GF-D8 (cell line): ENCODE measurements at places on chromosomes 4 and X.

DNA sequence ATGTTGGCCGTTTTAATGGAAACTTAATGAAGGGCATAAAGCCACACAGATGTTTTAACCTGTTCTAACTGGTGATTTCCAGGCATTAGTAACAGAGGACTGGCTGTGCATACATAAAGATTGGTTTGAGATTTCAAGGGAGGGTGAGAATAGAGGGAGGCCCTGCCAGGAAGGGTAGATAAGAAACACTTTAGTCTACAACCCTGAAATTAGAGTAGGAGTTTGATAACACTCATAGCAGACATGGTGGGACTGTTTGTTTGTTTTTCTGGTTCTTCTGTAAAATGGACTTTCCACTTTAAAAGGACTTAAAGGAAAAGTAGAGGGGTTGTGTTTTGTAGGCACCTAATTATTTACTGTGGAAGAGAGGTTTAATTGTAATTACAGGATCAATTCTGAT lies 16.2 kb downstream of the SLC4A4 start:
- DNase-seq, result no peak

GRCh38 chrX:131728295-131729145 lies 184.6 kb downstream of the OR13H1 start:
- DNase-seq, result no peak

DNA sequence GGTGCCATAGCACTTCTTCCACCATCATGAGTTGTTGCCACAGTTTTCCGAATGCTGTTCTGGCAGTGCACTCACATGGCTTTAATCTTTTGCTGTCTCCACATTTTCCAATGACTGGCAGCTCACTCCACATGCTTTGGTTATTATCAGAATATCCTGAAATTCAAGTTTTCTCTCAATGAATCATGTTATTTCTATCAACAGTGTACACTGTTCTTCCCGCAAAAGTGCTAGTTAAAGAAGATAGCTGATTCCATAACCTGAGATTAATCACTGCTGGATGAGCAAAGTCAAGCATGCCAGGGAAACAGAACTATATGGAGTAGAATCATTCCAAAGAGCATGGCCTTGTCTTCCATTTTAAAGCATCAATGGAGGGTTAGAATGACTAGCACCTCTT lies 14.6 kb upstream of the IL13RA2 start:
- no peak for DNase-seq

- DNase-seq, result no peak
Observed at GRCh38 chrX:71579990-71580380, 1.7 kb downstream of the GCNA start.

DNA sequence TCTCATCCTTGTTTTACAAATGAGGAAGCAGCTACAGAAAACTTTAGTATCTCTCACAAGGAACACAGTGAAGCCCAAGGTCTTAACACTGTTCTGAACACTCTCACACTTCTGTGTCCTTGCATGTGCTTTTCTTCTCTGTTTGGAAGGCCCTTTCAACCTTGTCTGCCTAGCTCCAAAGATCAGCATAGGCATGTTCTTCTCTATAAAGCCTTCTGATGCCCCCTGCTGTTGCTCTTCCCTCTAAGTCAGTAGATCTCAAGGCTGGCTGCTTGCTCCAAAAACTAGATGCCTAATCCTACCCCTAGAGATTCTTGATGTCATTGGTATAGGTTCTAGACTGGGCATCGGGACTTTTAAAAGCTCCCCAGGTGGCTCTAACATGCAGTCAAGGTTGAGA lies 5.9 kb downstream of the APOO start:
- DNase-seq, result peak; percentile 61

GRCh38 chr4:2932951-2933565 lies 30.1 kb downstream of the NOP14 start:
- DNase-seq, result no peak

GRCh38 chr4:83589279-83589678 lies 53.4 kb downstream of the GPAT3 start:
- no peak for DNase-seq

DNA sequence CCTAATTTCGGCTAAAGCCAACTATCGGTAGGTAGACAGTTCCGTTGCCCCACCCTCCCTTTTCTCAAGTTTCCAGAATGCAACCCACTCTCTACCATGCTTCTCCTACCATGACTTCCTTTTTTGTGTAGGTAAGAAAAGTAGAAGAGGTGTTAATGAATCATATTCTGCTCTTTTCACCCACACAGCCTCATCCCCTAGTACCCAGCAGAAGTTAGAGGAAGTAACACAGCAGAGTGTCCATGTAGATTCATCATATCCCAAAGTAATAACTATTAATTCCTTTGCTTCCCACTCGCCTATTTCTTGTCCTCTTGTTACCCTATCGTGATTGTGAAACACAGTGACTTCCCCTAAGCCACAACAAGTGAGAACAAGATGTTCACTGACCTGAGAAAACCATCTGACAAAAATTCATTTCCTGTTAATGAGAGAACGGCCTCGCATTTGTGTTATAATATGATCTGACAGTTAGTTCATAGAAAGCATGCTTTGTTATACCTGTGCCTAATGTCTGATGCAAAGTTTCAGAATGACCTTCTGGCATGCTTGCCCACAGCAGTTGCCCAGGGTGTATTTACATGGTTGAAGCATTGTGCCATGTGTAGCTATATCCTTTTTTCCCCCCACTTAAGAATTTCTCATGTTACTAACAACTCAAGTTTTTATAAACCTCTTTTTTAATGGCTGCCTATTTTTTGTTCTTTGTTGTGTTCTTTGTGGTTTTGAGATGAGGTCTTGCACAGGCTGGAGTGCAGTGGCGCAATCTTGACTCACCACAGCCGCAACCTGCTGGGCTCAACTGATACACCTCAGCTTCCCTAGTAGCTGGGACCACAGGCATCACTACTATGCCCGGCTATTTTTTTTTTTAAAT lies 185.6 kb downstream of the RAP1GDS1 start:
- DNase-seq, result peak; percentile 55

GRCh38 chr4:82718162-82718940 lies 80.2 kb downstream of the SCD5 start:
- DNase-seq, result no peak

- DNase-seq, result no peak
Observed at GRCh38 chr4:36099509-36099908, 144.8 kb downstream of the ARAP2 start.

- no peak for DNase-seq
Observed at GRCh38 chr4:67328018-67328278, 217.4 kb downstream of the CENPC start.

GRCh38 chrX:103722505-103722904 lies 11.8 kb downstream of the TMEM31 start:
- DNase-seq, result no peak

- no peak for DNase-seq
Observed at GRCh38 chr4:4424499-4425115, 37.7 kb downstream of the NSG1 start.

DNA sequence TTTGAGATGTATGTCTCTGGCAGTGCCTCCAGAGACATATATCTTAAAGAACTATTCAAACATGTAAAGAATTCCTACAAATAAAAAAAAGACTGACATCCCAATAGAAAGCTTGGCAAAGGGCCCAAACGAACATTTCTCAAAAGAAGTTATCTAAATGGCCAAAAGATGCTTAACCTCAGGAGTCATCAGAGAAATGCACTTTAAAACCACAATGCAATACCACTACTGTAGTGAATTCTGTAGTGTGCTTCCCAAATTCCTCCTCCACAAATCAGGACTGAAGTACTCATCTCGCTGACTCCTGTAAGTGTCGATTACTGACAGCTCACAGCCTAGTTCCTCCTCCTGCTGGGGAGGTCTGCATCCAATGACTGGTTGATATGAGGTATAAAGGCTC lies 129.0 kb upstream of the MAMLD1 start:
- no peak for DNase-seq

DNA sequence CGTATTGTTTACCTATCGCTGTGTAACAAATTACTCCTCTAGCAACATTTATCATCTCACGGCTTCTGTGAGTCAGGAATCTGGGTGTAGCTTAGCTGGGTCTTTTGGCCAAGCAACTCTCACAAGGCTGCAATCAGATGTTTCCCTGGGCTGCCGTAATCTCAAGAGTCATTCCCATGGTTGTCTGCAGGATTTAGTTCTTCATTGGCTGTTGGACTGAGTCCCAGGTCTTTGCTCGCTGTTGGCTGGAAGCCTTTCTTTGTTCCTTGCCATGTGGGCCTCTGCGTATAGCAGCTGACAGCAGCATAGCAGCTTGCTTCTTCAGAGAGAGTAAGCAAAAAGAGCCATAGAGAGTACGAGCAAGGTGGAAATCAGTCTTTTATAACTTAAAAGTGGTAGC lies 16.8 kb downstream of the POLR2B start:
- no peak for DNase-seq

DNA sequence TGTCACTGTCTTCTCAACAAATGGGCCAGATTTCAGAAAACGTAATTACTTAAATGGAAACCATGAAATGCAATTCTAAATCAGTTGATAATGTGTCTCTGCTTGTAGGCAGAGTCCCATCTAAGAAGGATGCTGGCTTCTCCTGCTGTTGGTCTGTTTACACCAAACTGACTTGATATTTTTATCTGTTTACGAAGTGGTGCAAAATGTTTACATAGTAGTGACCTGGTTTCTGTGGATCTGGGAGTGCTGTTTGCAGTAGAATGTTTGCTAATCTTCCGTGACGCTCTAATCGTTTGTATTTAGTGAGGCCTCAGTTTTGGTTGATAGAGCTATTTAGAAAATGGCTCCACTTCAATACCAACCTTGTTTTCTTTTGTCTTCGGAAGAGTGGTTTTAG lies 213.5 kb downstream of the VEGFC start:
- DNase-seq, result no peak

DNA sequence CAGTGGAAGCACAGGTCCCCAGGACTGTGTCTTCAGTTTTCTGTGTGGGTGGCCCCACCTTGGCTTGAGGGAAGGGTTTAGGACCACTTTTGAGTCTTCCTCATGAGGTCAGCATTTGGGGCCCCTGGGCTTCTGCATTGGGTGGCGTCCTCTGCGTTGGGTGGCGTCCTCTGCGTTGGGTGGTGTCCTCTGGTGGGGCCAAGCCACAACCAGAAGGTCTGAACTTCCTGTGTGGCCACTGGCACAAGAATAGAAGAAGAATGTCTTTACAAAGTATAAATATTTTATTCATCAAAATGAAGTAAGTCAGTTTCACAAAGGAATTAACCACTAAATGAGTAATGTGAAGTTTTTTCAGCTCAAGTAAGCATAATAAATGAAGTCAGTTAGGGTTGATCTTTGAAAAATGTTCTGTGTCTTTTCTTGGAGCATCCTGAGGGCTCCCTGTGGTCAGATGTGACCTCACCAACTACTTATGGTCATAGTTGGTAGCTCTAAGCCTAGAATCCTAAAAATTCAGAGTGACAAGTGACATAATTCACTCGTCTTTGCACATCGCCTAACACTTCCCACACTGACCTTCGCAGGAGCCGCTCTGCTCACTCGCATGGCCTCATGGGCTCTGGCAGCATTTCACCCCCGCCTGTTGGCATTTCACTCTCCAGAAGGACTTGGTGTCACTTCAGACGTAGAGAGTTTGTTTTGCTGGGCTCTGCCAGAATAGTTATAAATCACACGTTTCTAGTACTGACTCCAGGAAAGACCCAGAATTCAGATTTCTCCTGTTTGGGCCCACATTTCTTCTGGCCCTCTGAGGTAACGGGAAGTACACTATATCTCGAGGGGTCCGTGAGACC lies 39.0 kb upstream of the HGFAC start:
- no peak for DNase-seq

DNA sequence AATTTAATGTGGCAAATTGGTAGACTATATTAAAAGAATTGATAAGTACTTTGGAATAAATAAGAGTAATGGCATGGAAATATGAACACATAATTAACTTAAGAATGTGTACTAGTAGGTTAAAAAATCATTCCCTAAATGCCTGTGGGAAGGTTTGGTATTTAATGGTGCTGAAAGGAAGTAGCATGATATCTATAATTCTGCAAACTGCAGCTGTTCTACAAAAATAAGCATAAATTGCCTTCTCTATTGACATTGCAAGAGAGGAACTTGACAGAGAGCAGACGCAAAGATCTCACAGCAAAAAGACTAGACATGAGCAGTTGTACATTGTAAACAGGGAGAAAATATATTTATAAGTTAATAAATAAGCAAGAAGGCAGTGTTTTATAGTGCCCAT lies 752.5 kb upstream of the PCDH10 start:
- no peak for DNase-seq

GRCh38 chr4:73894001-73894400 lies 24.8 kb downstream of the CXCL1 start:
- no peak for DNase-seq

GRCh38 chr4:21134994-21135393 lies 434.7 kb downstream of the PACRGL start:
- DNase-seq, result no peak

GRCh38 chr4:81970454-81970853 lies 403.3 kb downstream of the HNRNPD start:
- no peak for DNase-seq

GRCh38 chrX:129719931-129720530 lies 18.7 kb upstream of the XPNPEP2 start:
- DNase-seq, result no peak

DNA sequence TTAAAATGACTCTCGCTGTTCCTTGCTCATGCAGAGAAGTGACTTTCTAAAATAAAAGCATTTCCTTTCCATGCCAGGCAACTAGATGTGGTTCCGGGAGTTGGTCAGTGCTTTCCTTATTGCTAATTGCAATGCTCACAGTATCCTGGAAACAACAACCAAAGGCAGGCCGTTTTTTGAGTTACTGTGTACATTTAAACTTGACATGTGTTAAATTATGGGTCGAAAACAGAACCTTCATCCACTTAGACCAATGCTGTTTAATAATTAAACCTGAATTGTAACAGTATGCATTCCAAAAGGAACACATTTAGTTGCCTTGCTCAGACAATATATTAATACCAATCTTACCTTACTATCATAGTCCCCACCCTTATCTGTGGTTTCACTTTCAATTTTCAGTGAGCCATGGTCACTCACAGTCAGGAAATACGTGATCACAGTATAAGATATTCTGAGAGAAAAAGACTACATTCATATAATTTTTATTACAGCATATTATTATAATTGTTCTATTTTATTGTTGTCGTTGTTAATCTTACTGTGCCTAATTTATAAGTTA lies 102.6 kb downstream of the HS6ST2 start:
- no peak for DNase-seq

- no peak for DNase-seq
Observed at GRCh38 chr4:36709991-36710390, 428.6 kb downstream of the DTHD1 start.

- no peak for DNase-seq
Observed at GRCh38 chr4:88010966-88011365, 3.5 kb downstream of the PKD2 start.

DNA sequence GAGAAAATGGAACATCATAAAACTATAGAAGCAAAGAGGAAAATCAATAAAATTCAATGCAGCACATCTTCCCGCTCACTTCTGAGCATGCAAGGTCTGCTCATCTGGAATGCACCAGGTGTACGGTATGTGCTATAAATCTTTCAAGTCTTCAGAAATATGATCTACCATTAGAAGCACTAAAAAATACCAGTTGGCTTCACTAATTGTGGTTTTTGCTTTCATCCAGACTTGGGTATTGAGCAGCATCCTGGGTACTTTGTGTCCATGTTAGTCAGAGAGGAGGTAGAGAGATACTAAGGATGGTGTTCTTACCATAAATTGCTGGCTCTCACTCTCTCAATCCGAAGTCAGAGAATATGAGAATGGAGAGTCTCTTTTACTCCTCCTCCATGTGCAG lies 477.1 kb downstream of the PPARGC1A start:
- no peak for DNase-seq
